ENCODE measurements at places on chromosomes 7 and 10.

- no peak for DNase-seq
Observed at GRCh38 chr7:158275711-158276413, 311.8 kb downstream of the PTPRN2 start.

- peak; percentile 47 for DNase-seq
Observed at GRCh38 chr10:86400705-86401587, 34.4 kb upstream of the GRID1 start.

DNA sequence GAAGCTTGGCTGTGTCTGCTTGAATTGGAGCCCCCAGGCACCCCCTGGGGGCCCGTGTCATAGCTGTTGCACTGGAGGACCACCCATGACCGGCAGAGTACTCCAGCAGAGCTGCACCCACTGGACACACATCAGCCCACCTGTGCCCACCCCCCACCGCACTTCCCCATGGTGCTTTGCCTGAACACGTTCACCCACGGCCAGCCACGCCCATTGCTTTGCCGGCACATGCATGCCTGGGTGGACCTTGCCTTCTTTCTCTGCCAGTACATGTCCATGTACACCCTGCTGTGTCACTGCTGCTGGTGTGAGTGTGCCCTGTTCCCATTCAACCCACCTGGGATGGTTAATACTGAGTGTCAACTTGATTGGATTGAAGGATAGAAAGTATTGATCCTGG lies 88.7 kb downstream of the SAMD9 start:
- no peak for DNase-seq

GRCh38 chr10:97774811-97775294 lies 3.1 kb upstream of the SFRP5 start:
- peak; percentile 66 for DNase-seq

All from HuH-7 (cell line).